ENCODE measurements at places on chromosomes 3 and 15.

DNA sequence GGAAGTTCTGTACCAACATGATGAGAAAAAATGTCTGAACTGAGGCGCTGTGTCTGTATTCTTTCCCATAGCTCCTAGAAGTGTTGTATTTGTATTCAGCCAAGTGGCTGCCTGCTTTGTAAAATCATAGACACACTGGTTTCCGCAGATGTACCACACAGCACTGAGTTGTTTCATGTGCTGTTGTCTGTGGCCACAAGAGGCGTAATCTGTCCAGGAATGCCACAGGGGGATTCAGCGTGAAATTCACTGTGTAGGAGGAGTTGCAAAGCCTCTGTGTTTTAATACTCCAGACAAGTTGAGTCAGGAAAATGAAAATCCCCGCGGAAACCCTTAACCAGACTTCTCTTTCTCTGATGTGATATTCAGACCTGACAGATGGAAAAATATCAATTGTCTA, 462.2 kb downstream of the NSUN3 start:
- DNase-seq = no peak

DNA sequence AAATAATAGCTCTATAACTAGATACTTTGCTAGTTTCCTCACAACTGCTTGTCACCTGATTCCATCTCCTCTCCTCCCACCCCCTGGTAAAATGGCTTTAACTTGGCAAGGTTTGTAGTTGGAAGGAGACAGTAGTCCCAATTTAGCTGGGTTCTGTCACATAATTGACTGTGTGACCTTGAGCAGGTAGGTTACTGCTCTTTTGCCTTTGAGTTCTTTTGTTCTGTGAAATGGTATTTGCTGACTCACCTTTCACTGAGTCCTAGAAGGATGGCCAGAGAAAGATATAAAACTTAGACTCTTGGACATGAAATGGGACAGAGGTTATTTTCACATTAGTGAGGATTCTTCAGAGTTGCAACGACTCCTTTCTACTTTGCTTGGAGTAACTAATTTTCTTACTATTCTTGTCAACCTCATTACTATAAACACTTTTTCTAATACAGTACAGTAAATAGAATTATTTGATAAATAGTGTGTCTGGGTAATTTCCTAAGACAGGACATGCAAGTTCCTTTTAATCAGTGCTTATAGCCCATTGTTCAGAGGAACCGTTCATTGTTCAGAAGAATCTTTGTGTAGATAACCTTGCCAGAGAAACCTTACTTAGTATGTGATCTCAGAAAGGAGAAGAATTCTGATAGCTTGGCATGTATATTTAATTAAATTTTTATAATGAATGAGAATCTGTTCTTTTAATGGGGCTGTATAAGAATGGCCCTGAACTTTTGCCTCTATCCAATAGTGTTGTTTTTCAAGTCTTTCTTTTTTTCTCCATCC, 14.3 kb downstream of the AKAP13 start:
- DNase-seq = no peak

DNA sequence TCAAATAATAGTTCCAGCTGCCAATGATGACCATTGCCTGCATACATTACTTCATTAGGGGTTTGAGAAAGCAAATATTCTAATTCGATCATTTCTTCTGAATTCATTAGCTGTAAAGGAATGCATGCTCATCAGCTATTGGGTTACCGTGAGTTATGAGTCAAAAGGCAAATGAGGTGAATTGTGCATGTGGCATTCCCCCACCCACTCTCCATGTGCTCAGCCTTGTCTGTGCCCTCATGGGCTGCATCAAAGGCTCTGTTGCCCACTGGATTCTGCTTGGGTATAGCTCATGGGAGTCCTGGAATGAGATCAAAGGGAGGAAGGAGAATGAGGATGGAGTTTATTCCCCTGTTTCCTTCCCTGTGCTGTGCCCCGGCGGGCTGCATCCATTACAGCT, 99.3 kb upstream of the CHRNA7 start:
- no peak for DNase-seq

DNA sequence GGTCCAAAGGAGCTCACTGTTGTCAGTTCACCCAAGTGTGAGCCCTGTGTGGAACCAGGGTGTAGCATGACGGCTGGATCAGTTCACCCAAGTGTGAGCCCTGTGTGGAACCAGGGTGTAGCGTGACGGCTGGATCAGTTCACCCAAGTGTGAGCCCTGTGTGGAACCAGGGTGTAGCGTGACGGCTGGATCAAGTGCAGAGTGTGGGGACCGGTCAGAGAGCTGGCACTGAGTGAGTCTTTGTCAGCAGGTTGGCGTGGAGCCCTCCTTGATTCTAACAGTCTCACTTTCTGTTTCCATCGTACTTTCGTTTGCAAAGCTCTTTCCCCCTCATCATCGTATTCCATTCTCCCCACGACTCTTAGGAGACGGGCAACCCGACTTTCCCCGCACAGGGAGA, 57.9 kb upstream of the DLG1 start:
- no peak for DNase-seq

DNA sequence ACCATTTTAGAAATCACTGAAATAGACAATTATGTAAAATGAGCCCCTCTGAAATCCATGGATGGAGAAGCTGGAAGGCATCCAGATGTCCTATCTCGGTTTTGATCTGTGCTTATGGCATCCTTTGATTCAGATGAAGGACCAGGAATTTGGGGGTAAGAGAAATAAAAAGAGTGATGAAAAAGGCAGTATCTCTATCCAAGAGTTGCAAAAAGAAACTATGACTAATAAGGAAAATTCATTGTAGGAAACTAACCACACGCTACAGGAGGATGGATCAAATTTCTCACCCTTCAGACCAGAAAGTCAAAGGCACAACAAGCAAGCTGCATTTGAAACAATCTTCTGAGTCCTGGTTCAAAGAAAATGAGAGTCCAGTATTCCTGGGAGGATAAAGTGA, 34.8 kb downstream of the SRGAP3 start:
- no peak for DNase-seq

DNA sequence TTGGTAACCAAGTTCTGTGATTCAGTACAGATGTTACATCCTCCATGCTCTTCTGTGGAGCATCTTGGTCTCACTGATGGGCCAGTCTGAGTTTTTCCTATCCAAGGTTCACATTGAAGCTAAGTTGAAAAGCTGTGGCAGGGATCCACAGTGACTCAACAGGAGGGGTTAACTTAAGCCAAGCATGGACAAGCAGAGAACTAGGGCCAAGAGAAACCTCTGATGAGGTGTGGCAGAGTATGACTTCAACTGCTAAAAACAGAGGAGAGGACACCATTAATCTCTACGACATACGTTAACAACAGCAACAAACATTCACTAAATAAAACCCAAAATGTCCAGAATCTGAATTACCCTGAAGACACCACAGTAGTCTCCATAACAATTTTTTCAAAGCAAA, 268.1 kb upstream of the UBE2E2 start:
- no peak for DNase-seq

GRCh38 chr15:33242669-33243191, 48.2 kb upstream of the FMN1 start:
- DNase-seq = no peak

DNA sequence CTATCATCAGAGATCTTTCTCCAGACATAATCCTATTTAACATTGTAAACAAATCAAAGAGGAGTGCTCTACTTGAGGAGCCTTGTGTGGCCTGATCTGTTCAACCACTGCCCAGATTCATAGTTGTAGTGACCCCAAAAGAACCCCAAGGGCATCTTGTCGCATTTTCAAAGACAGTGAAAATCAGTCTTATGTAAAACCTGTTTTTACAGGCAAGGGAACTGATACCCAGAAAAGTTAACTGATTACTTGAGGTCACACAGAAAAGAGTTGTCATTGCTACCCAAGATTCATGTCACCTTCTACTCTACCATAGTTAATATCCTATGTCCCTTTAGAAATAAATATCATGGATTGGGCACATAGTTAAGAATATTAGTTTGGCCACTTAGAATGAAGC, 40.5 kb upstream of the ARPP21 start:
- no peak for DNase-seq

DNA sequence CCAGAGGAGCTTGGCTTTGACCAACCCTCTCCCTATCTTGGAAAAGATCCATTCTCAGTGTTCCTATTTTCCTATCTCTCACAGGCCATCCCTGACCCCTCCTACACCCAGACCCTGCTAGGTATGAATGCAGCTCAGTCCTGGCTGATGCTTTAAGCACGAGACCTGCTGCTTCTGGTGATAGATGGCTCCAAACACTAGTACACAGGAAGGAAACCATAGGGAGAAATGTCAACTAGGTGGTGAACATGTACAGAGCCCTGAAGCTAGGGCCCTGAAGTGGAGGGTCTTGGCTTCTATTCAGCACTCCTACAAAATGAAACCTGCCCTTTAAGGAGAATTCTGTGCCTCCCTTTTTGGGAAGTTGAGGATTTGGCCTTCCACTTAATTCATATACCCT, 47.4 kb upstream of the MANF start:
- no peak for DNase-seq

- no peak for DNase-seq
These were observed 9.4 kb upstream of the ALAS1 start for GRCh38 chr3:52188556-52188955.

DNA sequence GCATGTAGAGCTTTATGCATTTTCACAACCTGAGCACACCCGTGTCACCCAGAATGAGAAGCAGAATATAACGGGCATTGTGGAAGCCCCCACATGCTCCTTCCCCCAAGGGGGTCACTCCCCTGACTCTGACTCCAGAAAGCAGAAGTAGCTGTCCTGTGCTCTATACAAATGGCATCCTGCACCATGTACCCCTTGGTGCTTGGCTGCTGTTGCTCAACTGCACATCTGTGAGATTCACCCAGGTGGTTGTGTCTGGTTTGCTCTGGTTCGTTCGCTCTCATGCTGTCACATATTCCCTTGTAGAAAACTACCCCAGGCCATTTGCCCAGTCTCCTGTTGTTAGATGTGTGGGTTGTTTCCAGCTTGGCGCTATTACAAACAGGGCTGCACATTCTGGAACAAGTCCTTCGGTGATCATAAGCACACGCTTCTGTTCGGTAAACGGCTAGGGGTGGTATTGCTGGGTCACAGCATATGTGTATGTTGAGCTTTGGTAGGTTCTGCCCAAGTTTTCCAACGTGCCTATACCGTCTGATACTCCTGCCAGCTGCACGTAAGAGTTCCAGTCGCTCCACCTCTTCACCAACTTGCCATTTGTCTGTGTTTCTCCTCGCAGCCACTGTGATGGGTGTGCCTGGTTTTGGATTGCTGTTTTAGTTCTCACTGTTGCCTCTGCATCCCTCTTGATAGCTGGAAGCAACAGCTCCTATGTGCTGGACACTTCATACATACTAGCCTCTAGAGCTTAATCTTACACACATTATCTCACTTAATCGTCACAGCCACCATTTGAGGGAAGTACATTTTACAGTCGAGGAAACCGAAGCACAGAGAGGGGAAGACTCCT, 65.4 kb upstream of the SLC6A6 start:
- no peak for DNase-seq

GRCh38 chr3:59611649-59612443, 562.0 kb upstream of the CFAP20DC start:
- DNase-seq = no peak

DNA sequence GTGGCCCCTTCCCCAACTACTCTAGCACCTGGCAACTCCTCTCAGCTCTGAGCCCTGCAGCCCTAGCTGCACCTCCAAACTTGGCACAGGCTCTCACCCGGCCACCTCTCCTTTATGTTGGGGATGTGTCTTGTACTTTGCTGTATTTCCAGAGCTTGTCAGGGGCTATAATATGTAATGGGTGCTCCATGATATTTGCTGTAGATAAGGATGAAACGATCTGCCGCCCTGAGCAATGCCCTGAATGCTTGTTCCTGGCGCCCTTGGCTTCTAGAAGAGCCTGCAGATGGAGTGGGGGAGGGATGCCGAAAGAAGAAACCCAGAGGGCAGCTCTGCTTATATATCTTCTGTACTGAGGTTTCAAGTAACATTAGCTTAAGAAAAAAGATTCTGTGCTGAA, 35.9 kb upstream of the ZBTB38 start:
- DNase-seq = no peak

- no peak for DNase-seq
These were observed 229.7 kb downstream of the NAALADL2 start for GRCh38 chr3:175088766-175089380.

Measured in DMS 273 treated with DMSO at 0.1 percent for 48 hours (cell line).